Stimulated activated CD8-positive, alpha-beta memory T cell treated with anti-CD3 and anti-CD28 coated beads, Interleukin-15, amount 100 ng/mL, for 48 hours (primary cell): ENCODE measurements at places on chromosomes 3 and 15.

DNA sequence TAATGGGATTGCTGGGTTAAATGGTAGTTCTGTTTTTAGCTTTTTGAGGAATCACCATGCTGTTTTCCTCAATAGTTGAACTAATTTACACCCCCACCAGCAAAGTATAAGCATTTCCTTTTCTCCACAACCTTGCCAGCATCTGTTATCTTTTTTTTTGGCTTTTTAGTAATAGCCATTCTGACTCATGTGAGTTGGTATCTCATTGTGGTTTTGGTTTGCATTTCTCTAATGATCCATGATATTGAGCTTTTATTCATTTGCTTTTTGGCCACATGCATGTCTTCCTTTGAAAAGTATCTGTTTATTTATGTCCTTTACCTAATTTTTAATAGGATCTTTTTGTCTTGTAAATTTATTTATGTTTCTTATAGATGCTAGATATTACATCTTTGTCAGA, 288.2 kb downstream of the EPHA6 start:
- no peak for DNase-seq

DNA sequence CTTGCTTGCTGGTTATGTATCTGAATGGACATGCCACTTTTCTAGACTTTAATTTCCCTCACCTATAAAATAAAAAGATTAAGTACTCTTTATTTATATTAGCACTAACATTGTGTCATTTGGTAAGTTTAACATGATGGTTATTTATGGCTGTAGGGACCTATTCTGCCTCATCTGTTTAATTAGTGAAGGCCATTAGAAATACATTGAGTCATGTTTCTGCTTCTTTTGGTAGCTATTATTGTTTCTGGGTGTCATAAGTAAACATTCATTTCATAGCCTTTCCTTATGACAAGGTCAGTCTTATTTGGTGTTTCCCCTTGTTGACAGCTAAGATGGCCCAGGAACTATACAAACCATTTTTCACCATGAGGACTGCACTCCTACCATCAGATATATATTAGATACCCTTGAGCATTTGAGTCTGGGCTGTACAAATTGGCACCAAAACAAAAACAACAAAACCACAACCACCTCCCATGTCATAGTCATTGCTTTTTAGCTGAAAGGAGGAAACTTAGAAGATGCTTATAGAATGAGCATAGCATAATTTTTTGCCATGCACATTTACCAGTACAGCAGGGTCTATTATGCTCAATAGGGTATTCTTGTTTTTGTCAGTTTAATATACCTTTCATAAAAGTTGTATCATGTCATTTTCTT, 39.3 kb downstream of the SRP14 start:
- DNase-seq, result no peak

- DNase-seq, result no peak
These were observed 13.1 kb downstream of the MTMR10 start for GRCh38 chr15:30978328-30978727.

GRCh38 chr3:155778462-155778861, 27.6 kb downstream of the C3orf33 start:
- DNase-seq, result no peak

DNA sequence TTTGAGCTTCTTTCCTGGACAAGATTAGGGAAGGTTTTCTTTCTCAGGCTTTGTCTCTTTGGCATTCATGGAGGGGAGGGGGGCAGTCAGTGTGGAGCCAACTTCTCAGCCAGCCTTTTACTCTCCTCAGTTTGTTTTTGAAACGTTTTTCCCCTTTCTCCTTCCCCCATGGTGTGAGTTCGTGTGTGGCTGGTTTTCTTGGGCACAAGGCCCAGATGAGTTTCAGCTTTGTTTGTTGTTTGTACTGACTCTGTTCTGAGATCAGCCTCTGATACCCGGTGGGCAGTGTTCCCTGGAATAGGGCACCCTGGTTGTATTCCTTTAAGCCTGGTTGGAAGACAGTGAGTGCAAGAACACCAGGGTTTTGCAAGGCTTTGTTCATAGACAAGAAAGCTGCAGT, 168.2 kb upstream of the RARB start:
- no peak for DNase-seq

DNA sequence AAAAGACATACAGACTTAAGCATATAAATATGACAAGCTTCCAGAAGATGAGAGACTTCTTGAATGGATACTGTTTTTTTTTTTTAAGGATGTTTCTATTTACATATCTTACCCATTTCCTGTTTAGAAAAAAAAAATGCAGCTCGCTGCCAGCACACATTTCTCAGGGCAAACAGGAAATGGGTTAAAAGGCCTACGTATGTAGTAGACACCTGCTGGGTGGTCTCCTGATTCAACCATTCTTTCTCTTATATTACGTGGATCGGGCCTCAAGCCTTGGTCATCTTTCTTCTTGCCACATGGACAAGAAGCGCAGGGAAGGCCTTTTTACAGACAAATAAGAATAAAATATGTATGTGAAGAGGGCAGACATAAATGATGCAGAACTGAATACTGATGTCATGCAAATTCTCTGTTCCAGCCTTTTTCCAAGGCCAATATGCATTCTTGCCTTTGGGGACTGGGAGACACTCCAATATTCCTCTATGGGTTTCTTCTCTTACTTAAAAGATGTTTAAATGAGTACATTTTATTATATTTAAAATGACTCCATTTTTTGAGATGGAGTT, 35.0 kb upstream of the TJP1 start:
- DNase-seq, result no peak

- no peak for DNase-seq
These were observed 28.6 kb upstream of the TEX264 start for GRCh38 chr3:51642462-51642861.

DNA sequence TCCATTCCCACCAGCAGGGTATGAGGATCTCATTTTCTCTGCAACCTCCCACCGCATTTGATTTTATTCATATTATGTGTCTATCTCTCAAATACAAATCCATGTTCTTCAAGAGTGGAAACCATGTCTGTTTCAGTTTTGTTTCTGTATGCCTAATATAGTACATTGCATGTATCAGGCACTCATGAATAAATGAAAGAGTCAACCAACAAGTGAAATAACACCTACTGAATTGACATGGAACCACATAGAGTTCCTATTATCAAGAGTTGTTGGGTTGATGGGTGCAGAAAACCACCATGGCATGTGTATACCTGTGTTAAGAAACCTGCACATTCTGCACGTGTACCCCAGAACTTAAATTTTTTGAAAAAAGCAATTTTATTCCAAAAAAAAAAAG, 466.8 kb downstream of the LPP start:
- DNase-seq, result no peak

- no peak for DNase-seq
These were observed 22.6 kb downstream of the ZIC1 start for GRCh38 chr3:147431751-147432150.

- DNase-seq, result no peak
These were observed 8.3 kb downstream of the POU1F1 start for GRCh38 chr3:87267953-87268645.

GRCh38 chr3:156769721-156770654, 56.2 kb upstream of the LEKR1 start:
- DNase-seq, result no peak

- no peak for DNase-seq
These were observed 98.1 kb downstream of the TPRA1 start for GRCh38 chr3:127492426-127492825.

DNA sequence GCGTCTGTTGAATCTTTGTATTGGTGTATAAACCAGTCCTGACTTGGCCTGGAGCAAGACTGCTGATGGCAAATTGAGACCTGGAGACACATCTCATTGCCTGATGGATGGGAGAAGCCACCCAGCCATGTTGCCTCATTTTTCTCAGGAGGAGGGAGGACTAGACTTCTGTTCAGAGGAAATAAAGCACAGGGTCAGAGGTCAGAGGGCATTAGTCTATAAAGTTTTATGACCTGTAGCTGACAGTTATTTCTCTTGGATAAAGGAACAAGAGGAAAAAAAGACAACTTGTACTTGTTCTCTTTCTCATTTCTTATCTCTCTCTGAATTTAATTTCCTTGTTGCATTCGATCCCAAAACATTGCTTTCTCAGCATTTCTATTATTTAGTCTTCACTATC, 775.9 kb downstream of the SQOR start:
- no peak for DNase-seq

DNA sequence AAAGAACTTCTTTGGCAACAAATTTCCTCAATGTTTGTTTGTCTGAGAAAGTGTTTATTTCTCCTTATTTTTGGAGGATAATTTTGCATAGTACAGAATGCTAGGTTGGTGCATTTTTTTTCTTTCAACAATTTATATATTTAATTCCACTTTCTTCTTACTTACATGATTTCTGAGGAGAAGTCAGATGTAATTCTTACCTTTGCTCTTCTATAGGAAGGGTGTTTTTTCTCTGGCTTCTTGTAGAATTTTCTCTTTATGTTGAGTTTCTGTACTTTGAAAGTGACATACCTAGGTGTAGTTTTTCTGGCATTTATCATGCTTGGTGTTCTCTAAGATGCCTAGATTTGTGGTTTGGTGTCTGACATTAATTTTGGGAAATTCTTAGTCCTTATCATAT, 34.8 kb upstream of the PCOLCE2 start:
- no peak for DNase-seq

- no peak for DNase-seq
These were observed 190.9 kb downstream of the SLC9A9 start for GRCh38 chr3:143657391-143657790.

GRCh38 chr15:99282586-99282985, 31.3 kb downstream of the LRRC28 start:
- no peak for DNase-seq

- no peak for DNase-seq
These were observed 212.9 kb downstream of the TIGIT start for GRCh38 chr3:114506591-114507300.

GRCh38 chr3:27724459-27725197, 2.5 kb upstream of the EOMES start:
- DNase-seq, result no peak

GRCh38 chr3:64651741-64652241, 36.0 kb downstream of the ADAMTS9 start:
- DNase-seq, result no peak

- DNase-seq, result no peak
These were observed 47.4 kb upstream of the OSTN start for GRCh38 chr3:191151653-191152052.

GRCh38 chr3:169659096-169659819, 4.3 kb downstream of the MECOM start:
- no peak for DNase-seq

- no peak for DNase-seq
These were observed 25.4 kb upstream of the PIGZ start for GRCh38 chr3:196994056-196994455.

- no peak for DNase-seq
These were observed 2.5 kb downstream of the AP4E1 start for GRCh38 chr15:50911001-50911400.

- DNase-seq, result no peak
These were observed 84.7 kb downstream of the ADAMTS17 start for GRCh38 chr15:100256970-100257650.

- no peak for DNase-seq
These were observed 68.4 kb downstream of the HERC1 start for GRCh38 chr15:63765338-63765737.

- DNase-seq, result no peak
These were observed 67.9 kb upstream of the OCA2 start for GRCh38 chr15:28167042-28167441.

DNA sequence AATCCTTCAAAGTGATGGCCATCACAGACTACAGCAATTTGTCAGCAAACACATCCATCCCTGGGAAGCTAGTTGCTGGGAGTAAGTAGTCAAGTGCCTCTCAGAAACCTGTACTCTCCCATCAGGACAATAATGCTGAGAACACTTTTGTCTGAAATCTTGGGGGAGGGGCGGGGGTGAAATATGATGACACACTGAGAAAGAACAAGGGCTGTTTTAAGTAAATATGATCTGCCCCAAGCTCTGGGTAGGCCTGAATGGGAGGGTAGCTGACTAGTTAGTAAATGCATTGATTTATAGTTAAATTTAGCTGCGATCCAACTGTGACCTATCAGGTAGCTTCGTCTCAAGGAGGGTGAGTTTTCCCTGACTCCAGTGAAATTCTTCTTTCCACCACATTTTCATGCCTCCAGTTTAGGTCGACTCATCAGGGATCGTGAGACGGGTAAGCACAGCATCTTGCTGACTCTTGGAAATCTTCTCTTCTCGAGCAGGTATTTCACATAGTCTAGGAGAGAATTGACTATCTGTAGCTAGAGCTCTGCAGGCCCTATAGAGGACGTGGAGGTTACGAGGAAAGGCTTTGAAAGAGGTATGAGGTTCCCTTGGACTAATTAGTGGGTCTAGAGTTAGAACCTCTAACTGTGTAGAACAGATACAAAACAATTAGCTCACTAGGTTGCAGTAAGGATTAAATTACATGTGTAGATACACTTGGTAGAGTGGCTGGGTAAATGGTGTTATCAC, 213.4 kb upstream of the SLC2A2 start:
- DNase-seq, result no peak

DNA sequence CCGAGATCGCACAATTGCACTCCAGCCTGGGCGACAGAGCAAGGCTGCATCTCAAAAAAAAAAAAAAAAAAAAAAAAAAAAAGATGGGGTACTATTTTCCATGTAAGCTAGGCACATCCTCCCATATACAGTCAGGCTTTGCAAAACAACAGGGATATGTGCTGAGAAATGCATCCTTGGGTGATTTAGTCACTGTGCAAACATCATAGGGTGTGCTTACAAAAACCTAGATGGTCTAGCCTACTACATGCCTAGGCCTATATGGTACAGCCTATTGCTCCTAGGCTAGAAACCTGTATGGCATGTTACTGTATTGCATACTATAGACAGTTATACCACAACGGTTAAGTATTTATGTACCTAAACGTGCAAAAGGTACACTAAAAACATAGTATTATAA, 75.0 kb downstream of the TTBK2 start:
- no peak for DNase-seq

DNA sequence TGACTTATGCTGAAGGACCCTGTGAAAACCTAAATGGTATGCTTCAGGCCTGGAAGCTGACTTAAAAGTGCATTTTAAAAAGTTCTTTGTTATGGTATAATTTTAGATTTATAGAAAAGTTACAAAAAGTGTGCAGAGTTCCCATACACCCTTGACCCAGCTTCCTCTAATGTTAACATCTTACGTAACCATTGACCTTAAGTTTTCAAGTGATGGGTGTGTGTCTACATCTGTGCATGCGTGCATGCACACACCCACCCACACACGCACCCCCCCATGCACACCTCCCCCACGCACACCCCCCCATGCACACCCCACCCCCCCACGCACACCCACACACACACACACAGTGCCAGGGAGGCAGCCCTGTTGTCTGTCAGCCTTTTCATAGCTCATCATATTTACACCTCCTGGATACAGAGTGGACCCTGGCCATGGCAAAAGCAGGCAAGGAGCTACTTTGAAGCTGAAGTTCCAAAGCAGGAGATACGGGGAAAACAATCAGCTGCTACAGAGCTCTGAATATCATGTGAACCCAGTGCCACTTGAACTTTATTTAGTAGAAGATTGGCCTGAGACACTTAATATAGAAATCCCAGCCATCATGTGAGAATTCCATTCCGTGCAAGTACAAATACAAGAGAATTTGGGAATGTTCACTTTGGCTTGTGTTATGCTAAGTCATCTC, 30.0 kb upstream of the TRAK1 start:
- no peak for DNase-seq

- no peak for DNase-seq
These were observed 55.6 kb upstream of the CGNL1 start for GRCh38 chr15:57320631-57321220.
